Epithelial cell of esophagus (primary cell): ENCODE measurements at places on chromosomes 6 and 20.

DNA sequence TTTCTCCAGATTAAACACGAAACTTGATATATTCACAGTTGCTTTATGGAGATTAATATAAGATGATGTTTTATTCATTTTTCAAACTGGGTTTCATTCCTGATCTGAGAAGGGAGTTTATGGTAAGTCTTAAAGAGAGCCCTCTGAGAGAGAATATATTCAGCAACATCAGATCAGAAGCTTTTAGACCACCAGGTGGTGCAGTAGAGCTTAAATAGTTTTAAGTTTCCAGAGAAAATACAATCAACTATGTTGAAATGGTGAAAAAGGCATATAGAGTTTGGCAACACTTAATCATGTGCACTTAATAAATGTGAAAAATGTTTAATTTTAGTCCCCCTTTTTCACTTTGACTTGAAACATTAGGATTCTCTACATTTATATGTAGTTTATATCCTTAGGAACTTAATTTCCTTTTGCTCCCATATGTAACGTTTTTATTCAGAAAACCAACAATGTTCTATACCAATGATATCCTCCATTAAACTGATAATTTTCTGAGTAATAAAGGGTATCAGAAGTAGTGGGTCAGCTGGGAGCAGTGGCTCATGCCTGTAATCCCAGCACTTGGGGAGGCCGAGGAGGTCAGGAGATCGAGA, 86.4 kb upstream of the CLDN20 start:
- peak; percentile 71 for DNase-seq

DNA sequence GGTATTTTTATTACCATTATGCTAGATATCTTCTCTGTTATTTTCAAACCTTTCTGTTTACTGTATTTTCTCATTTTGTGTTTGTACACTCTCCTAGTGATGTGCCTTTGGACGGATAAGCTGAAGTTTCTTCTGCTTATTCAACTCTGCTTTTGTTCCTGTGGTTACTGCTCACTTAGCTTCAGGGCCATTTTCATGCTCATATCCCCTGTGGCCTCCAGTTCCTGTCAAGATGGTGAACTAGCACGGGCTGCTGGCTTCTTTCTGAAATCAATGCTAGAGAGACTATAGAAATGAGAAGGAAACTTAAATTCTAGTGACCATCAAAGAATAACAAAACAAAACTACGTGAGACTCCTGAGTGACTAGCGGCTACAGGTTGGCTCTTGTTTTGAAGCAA, 6.8 kb upstream of the CST8 start:
- DNase-seq = no peak

- DNase-seq = no peak
These were observed 3.7 kb upstream of the OLIG3 start for GRCh38 chr6:137497721-137498463.

GRCh38 chr20:25389858-25390537, 637 bp downstream of the ABHD12 start:
- no peak for DNase-seq

GRCh38 chr20:24673678-24674570, 204.5 kb downstream of the SYNDIG1 start:
- peak; percentile 59 for DNase-seq

DNA sequence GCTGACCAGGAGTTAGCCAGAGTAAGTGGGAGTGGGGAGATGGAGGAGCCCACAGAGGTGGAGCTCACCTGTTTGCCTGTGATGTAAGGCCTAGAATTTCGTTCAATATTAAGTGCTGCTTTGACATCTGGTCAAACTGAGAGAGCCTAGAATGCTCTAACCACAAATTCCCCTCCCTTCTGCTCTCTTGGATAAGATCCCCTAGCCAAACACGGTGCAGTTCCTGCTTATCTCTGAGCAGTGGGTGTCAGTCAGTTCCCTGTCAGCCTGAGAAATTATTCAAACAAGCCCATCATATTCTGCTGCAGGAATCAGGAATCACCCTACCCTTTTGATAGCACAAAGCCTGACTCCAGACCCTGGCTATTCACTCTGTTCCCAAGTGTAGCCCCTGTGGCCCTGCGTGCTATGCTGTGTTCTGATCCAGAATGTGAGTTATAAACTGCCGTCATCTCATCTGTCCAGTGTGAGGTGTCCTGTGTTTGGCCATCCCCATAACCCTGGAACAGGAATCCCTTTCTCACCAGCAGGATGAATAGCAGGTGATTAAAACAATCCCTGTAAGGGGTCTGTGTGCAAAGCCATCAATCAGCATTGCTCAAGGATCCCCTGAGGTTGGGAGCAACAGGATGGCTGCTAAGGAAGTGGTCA, 31.8 kb upstream of the ZNF133 start:
- no peak for DNase-seq

GRCh38 chr20:48612335-48612734, 215.5 kb downstream of the PREX1 start:
- no peak for DNase-seq

GRCh38 chr6:42269553-42269952, 51.9 kb upstream of the MRPS10 start:
- DNase-seq = no peak

- DNase-seq = peak; percentile 63
These were observed 2.2 kb downstream of the HSPA1B start for GRCh38 chr6:31829633-31830283.

GRCh38 chr6:139119552-139119951, 15.3 kb upstream of the HECA start:
- DNase-seq = no peak

DNA sequence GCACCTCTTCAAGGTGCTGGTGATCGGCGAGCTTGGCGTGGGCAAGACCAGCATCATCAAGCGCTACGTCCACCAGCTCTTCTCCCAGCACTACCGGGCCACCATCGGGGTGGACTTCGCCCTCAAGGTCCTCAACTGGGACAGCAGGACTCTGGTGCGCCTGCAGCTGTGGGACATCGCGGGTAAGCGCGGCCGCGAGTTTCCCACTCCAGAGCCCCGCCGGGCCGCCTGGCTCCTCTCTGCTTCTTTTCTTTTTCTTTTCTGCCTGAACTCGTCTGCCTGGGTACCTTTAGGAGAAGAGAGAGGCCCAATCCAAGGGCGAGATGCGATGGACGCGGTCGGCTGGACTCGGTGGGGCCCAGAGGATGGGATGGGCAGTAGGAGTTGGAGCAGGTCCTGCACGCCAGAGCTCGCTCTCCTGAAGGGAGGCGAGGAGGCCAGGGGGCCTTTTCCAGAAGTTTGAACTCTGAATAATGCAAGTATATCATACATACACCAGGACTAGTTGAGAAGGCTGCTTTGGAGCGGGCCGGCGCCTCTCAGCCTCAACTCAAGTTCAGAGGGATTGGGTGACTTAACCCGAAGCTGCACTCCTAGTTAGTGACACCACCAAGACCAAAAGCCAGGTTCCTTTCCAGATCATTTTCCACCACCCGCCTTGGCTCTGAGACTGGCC, 445 bp downstream of the RAB32 start:
- peak; percentile 41 for DNase-seq

- DNase-seq = no peak
These were observed 251.8 kb downstream of the BTBD9 start for GRCh38 chr6:38387971-38388370.

GRCh38 chr6:16466800-16467553, 228.6 kb downstream of the GMPR start:
- no peak for DNase-seq

- peak; percentile 97 for DNase-seq
These were observed 122.3 kb downstream of the QRSL1 start for GRCh38 chr6:106751501-106752252.

- DNase-seq = no peak
These were observed 996.5 kb downstream of the GRIK2 start for GRCh38 chr6:102389994-102390393.
